CD4-positive, alpha-beta T cell treated with Interleukin-12 subunit alpha and Interleukin-12 subunit beta, for 1 hour (primary cell): ENCODE measurements at places on chromosomes 5 and 9.
A peak's percentile ranks its signal among the peaks of the same experiment; 100 is the strongest.

DNA sequence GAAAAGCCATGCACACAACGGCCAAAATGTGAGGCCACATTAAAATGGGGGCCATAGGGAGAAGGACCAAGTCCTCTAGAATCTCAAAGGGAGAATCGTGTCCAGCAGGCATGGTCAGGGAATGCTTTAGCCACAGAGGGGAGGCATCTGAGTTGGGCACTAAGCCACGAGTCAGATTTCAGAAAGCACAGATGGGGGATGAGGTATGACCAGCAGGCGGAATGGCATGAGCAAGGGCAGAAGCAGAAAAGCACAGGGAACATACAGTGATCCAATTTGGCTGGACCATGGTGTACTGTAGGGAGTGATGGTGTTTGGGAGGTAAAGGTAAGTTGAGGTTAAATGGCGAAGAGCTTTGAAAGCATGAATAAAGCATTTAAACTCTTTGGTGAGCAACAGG lies 214.6 kb downstream of the TLE1 start:
- DNase-seq: no peak

GRCh38 chr9:89422151-89422975 lies 75.5 kb downstream of the SEMA4D start:
- DNase-seq: no peak

- no peak for DNase-seq
Measured at GRCh38 chr5:80177236-80177635, 78.6 kb downstream of the SERINC5 start.

DNA sequence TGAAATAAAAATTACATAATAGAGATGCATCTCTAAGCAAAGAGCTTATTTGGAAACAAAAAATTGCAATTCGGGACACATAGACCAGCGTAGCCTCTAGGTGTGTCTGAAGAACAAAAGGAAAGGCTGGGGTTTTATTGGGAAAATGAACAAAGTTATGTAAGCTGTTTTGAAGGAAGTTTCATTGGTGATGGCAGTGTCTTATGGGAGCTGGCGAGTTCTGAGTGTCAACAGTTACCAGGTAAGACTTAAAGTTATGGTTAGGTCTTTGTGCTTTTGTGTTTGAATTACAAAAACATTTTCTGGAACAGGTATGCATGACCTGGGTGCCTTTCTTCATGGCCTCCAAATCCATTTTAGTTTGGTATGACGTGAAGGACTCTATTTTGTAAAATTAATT lies 48.9 kb downstream of the SLC27A6 start:
- no peak for DNase-seq

DNA sequence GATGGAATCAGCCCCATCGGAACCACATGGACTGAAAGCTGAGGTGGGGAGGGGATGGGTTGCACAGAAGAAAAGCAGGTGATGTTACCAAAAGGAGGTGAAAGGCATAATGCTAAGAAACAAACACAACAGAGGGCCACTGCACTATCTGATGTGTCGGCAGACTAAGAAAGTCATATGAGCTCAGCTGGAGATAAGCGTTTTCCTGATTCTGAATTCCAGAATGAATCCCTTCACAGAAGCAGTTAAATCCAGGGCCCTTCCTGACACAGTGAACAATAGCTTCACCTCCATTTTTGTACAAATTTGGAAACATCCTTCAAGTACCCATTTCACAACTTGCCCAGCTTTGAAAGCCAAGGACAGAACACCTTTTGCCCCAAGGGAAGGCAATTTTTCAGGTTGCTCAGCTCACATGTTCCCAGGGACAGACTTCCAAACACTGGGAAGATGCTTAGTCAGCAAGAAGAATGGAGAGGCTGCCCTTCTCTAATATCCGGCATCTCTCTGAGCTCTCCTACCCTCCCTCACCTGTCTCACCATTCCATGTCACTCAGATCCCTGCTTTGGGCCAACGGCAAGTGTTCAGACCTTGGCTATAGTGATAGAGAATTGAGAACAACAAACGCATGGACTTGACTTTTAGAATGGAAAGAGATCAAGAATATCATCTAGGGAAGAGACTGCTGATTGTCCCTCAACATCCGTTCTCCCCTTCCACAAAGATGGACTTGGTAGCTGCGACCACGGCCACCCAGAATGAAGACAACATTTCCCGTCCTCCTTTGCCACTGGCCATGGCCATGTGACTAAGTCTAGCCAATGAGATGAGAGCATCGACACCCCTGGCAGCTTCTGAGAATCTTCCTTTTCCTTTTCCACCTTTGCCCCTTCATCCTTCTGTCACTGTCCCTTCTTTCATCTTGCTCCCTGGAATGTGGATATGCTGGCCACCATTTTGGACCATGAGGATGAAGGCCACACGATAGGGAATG lies 68.6 kb upstream of the IL17B start:
- DNase-seq: no peak

DNA sequence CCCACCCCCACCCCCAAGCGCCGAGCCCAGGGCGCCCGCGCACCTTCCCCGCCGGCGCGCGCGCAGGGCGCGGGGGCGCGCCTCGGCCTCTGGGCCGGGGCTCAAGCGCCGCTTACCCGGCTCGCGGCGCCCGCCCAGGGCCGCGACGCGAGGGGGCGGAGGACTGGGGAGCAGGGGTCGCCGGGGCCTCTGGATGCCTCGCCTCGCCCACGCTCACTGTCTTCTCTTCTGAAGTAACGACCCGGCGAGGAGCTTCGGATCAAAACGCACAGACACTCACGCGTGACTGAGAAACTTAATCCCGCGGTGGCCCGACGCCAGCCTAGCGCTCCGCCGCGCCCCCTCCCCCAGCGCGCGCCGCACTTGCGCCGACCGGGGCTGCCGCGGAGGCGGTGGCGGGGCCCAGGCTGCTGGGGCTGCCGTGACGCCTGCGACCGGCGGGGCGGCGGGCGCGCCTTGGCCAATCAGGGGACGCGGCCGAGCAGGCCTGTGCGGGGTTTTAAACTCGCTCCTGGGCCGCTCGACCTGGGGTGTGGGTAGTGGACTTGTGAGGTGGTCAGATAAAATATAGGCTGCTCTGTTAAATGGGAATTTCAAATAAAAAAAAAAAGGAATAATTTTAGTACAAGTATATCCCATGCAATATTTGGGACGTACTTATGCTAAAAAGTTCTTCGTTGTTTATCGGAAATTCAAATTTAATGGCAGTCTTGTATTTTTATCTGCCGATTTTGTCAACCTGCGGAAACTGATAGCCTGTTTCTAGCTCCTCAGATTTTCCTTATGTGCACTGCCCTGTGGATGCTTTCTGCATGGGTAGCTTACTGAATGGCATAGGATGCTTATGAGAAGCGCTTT lies at the start of gene MPDZ:
Gene MPDZ (minus strand): TSS at position 409 of the 858 bp plus-strand sequence. CDS start 29,377 bp downstream, outside the sequence.
- no peak for DNase-seq

DNA sequence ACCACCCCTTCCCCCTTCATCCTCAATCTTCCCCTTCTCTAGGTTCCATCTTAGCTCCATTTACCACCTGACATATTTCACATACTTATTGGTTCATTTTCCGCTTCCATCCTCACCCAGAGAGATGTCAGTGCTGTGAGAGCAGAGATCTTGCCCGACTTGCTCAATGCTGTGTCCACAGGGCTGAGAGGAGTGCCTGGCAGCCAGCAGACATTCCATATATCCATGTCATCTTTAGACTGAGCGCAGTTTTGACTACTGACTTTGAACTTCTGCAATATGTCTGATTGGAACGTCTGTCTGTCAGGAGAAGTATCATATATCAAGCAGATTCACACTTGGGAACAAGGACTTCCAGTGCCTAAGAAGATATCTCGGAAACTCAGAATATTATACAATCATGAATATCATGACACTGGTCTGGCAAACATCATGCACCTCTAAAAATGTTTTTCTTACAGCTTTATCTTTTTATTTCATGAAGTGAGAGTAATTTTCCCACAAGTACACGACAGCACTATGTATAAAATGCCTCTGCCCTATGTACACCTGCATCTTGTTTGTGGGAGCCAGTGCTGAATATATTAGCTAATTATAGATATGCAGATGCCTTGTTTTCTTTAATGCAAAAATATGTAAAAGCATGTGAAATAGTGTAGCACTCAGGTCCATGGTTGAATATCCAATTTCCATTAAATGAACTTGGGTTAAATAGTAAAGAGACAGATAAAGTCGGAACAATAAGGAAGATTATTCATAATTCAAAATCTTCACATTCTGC lies 454.0 kb upstream of the DAP start:
- no peak for DNase-seq

GRCh38 chr9:89863837-89864236 lies 259.0 kb downstream of the GADD45G start:
- no peak for DNase-seq

GRCh38 chr9:71183251-71183650 lies 61.8 kb upstream of the TRPM3 start:
- DNase-seq: no peak

- DNase-seq: no peak
Measured at GRCh38 chr5:140399979-140400729, 1.5 kb upstream of the ANKHD1 start.

GRCh38 chr5:171840066-171840465 lies 54.4 kb downstream of the SMIM23 start:
- no peak for DNase-seq

DNA sequence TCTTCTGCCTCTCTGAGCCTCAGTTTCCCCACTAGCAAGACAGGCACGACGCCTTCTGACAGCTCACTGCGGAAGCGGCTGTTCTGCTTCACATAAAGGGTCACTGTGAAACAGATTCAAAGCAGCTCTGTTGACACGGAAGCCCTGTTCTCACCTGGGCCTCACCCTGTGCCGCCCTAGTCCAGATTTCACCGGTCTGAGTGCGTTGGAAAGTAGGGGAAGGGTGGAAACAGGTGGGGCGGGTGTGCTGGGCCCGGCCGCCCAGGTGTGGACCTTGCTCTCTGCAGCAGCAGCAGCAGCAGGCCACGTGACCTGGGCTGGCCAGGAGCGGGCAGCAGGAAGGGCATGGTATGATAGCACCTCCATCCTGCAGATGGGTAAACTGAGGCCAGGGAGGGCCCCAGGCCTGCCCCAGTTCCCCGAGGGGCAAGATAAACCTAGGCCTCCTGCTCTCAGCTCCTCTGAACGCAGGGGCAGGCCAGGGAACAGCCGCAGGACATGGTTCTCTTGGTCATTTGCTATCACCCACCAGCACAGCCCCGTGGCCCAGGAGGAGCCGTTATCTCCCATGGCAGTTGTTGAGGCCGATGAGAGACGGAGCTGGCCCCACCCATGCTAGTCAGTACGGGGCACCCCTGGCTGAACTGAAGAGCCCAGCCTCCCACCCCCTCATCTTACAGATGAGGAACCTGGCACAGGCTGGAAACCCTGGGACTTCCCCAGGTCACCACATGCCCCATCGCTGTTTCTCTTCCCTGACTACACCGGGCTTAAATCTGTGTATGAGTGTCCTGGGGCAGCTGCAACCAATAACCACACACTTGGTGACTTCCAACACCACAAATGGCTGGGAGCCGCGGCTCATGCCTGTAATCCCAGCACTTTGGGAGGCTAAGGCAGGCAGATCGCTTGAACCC lies 12.1 kb downstream of the PTGES2 start:
- DNase-seq: peak; percentile 27

GRCh38 chr5:149113669-149114068 lies 27.6 kb upstream of the ABLIM3 start:
- no peak for DNase-seq

GRCh38 chr9:133592731-133593409 lies 16.3 kb downstream of the FAM163B start:
- peak; percentile 7 for DNase-seq

GRCh38 chr5:100775533-100775855 lies 127.6 kb downstream of the ST8SIA4 start:
- DNase-seq: no peak

DNA sequence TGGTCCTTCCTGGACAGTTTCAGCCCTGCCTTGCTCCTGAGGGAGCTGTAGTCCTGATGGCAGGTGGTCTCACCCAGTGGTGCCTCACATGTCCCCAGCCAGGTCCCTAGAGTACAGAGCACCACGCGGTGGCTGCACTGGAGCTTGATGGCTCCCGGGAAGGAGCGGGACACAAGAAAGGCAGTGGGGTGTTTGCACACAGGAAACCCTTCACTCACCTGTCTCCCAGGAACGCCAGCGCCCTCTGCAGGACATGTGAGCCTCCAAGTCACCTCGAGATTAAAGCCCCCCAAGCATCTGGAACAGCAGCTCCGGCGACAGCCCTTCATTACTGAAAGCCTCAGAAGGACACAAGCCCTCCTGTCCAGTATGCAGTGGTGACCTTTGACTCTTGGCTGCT lies 19.9 kb upstream of the TMEM250 start:
- DNase-seq: peak; percentile 32

- DNase-seq: no peak
Measured at GRCh38 chr9:134002796-134003195, 10.7 kb upstream of the VAV2 start.

- no peak for DNase-seq
Measured at GRCh38 chr5:59789197-59789596, 104.3 kb downstream of the PDE4D start.

GRCh38 chr5:10700516-10700915 lies 60.5 kb downstream of the DAP start:
- no peak for DNase-seq

DNA sequence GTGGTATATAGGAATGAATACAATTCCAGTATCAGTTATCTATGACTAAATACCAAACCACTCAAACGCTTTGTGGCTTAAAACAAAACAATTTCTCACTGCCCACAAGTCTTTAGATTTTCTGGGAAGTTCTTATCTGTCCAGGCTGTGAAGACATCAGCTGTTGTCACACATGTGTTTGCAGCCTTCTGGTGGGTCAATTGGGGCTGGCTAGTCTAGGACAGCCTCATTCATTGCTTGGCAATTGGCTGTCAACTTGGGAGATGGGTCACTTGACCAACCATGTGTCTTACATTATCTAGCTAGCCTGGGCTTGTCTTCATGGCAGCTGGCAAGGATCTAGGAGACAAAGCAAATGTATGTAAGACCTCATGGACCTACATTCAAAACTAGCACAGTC lies 53.8 kb upstream of the PAPPA start:
- DNase-seq: no peak

- DNase-seq: no peak
Measured at GRCh38 chr9:126122901-126123616, 203.6 kb upstream of the MVB12B start.

- DNase-seq: no peak
Measured at GRCh38 chr5:93191035-93191817, 389.8 kb downstream of the NR2F1-AS1 start.

GRCh38 chr9:136728548-136729123 lies 14.1 kb downstream of the LCN10 start:
- DNase-seq: no peak

GRCh38 chr5:18057725-18058124 lies 423.5 kb downstream of the TAF11L14 start:
- DNase-seq: no peak

DNA sequence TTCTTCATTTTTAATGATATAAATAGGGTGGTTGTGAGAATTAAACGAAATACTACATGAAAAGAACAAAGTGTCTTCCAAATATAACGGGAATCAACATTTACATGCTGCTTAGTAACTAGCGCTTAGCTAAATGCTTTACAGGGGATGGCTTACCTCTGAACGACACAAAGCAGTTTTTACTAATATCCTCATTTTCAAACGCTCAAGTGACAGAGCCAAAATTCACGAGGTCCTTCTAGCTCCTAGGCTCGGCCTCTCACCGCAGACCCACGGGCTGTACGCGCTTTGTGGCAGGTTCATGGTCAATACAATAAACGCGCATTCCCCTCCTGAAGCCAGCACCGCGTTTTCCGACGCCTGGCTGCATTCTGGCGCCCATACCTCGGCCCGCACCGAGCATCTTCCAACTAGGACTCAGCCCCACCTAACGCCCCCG lies 442 bp downstream of the ZNF510 start:
- no peak for DNase-seq

- no peak for DNase-seq
Measured at GRCh38 chr5:150660108-150660831, 781 bp upstream of the MYOZ3 start.
